Activated CD4-positive, alpha-beta T cell treated with anti-CD3 and anti-CD28 coated beads for 36 hours (primary cell): ENCODE measurements at places on chromosomes 6 and 20.

DNA sequence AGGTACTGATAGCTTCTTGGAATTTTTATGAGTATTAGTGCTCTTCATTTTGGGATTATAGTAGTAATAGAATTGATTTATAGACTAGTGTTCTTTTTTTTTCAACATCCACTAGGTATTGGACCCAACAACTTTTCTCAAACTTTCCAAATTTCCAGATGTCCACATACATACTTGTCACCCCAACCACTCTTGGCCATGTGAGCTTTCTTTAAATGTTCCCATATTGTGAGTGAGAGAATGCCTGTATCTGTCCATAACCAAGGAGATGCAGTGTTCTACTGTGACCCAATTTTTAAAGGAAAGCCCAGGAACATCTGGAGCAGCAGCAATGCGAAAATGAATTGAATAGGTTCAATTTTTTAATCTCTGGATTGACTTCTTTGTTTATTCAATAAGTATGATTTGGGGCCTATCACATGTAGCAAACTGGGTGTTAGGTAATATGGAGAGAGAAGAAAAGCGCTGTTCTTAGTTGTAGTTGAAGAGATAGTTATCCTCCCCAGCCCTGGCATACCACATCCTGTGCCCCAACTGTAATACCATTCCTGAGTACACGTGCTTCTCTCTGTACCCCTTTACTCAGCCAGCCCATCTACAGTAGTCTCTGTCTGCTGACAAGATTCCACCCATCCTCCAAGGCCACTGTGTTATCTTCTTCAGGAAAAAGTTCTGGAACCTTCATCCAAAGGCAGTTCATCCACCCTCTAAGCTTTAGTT, 116.8 kb upstream of the SUPT3H start:
- H3K4me3 ChIP-seq: no peak overlapping the region
- H3K4me1 ChIP-seq: peaks cover 52% of the 10 kb centered on the region
- H3K27ac ChIP-seq: peak overlapping the region; percentile 37

DNA sequence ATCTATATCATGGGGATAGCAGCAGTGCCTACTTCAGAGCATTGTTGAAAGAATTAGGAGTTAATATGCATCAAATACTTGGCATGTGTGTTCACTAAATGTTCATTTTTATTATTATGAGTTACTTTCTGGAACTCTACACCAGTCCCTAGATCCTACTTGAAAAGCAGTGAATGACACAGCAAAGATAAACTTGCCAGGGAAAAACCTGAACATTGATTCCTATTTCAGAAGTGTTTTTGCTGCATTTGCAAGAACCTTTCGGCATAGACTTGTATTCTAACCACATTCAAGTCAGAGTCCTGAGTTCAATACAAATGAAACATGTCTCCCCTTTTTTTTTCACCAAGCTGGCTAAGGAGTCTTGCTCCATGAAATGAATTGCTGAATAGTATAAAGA, 187.4 kb upstream of the TAB2 start:
- peaks cover 2% of the 10 kb centered on the region for H3K36me3 ChIP-seq
- DNase-seq: no peak
- no peaks in the 10 kb centered on the region for H3K27me3 ChIP-seq
- H3K4me3 ChIP-seq: no peak overlapping the region
- peak overlapping the region; percentile 12 for H3K27ac ChIP-seq

DNA sequence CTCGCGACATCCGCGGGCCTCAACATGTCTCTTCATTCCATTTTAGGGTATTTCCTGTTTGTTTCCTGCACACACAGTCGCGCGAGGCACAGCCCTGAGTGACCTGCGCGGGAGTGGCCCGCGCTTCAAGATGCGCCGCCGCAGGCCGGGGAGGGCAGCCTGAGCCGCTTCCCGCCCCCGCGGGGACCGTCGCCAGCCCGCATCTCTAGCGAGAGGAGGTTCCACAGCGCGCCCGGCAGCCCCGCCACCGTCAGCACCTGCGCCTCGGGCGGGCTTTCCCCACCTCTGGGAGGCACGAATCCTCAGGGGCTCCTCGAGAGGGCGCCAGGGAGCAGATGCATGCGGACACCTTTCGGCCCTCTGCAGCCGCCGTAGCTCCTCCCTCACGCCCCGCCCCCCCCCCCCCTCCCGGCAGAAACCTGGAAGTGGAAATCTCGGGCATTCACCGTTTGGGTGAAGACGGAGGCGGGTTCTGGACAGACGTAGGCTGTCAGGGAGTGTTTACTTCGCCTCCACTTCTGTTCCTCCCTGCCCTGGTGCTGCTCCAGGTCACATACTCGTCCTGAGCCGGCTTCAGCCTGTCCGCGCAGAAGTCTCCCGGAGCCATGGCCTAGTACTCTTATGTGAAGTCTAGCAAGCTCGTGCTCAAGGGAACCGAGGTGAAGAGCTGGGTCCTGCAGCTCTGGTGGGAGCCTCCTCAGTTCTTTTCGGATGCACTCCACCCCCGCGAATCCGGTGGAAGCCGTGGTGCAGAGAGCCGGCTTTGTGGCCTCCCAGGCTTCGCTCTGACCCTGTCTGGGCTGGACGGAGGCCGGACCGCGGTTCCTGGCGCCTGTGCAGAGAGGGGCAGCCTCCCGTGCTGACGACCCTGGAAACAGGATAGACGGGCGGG, 880.5 kb upstream of the DEFB115 start:
- peaks cover 33% of the 10 kb centered on the region for H3K4me1 ChIP-seq
- H3K4me3 ChIP-seq: peak overlapping the region; percentile 79
- H3K27me3 ChIP-seq: no peaks in the 10 kb centered on the region
- peak overlapping the region; percentile 93 for H3K27ac ChIP-seq
- peak; percentile 92 for DNase-seq

DNA sequence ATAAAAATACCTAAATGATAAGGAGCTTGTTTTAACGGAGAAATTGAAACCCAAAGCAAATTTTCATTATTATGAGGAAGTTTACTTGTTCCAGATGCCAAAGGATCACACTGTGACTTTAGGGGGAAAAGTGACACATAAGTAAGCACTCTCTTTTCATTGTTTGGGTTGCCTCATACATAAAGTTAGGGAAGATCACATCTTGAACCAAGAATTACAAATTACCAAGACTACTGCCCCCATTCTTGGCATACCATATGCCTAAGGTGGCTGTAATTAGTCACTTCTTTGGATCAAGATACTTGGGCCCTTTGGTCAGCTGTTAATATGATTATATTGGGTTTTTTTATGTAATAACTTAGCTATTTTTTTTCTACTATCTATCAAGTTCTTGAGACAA, 269.0 kb downstream of the COL12A1 start:
- no peak overlapping the region for H3K27ac ChIP-seq
- H3K4me1 ChIP-seq: no peaks in the 10 kb centered on the region
- no peaks in the 10 kb centered on the region for H3K27me3 ChIP-seq
- DNase-seq: no peak
- no peak overlapping the region for H3K4me3 ChIP-seq
- no peaks in the 10 kb centered on the region for H3K36me3 ChIP-seq

DNA sequence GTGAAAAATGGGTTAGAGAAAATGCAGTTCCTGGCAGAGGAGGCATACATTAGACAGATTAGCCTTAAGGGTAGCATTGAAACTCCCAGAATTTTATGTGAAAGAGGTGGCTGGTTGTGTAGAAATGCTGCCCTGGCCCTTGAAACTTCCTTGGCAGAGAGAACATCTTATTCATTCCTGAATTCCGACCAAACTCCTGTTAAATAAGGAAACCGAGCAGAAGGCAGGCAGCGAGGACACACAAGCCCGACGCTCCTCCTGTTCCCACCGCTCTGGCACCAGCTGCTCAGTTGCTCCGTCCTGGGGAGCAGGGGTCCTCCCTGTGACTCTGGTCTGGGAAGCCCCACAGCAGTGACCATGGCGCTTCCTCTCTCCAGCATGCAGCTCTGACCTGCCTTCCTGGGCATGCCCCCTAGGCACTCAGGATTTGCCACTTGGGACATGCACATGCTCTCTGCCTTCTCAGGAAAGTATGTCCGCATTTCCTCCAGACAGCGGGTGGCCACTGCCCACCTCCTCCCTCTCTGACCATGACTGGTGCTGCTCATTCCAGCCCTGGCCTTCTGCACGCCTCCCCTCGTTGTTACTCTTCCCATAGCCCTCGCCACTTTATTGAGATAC, 35.2 kb upstream of the CLDN20 start:
- no peaks in the 10 kb centered on the region for H3K27me3 ChIP-seq
- no peak overlapping the region for H3K27ac ChIP-seq
- peaks cover 14% of the 10 kb centered on the region for H3K4me1 ChIP-seq
- no peak overlapping the region for H3K4me3 ChIP-seq

DNA sequence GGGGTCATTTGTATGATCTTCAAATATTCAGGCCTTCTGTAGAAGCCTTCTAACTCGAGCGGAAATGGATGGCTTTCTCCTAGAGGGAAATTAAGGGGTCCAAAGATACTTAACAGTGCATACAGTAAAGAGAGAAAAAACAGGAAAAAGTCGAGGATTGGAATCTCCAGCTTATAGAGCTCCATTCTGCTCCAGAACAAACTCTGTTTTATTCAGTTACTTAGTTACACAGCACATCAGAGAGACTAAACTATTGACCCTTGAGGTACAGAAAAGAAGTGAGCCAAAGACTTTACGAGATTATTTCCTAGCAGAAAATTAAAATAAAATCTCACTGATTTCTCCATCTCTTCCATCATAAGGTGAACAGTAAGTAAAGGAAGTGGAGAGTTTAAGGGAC, 43.8 kb upstream of the DSE start:
- no peak overlapping the region for H3K4me3 ChIP-seq
- H3K36me3 ChIP-seq: no peaks in the 10 kb centered on the region
- DNase-seq: no peak
- no peaks in the 10 kb centered on the region for H3K27me3 ChIP-seq
- no peak overlapping the region for H3K27ac ChIP-seq

GRCh38 chr6:129243377-129243776, 360.4 kb downstream of the LAMA2 start:
- no peak for DNase-seq
- no peak overlapping the region for H3K4me3 ChIP-seq
- peaks cover 6% of the 10 kb centered on the region for H3K27me3 ChIP-seq
- no peak overlapping the region for H3K27ac ChIP-seq

GRCh38 chr6:12567682-12568081, 148.9 kb upstream of the PHACTR1 start:
- DNase-seq: no peak
- no peak overlapping the region for H3K4me3 ChIP-seq
- H3K27ac ChIP-seq: no peak overlapping the region

DNA sequence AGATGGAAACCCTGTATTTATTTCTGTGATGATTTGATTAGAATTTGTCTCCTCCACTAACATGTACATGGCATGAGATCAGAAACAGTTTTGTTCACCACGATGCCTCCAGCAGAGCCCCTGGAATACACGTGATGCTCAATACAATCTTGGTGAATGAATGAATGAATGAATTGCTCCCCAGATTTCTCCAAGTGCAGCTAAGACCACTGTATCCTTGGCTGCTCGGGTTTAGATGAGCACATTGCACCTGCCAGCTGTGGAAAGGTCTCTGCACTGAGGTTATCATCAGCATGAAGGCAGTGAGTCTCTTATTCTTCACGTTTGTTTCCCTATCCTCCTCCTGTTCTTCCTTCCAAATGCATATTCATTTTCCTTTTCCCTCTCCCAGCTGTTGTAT, 17.9 kb downstream of the CASS4 start:
- H3K36me3 ChIP-seq: peaks cover 4% of the 10 kb centered on the region
- peak overlapping the region; percentile 87 for H3K27ac ChIP-seq
- peaks cover 51% of the 10 kb centered on the region for H3K4me1 ChIP-seq
- DNase-seq: no peak

GRCh38 chr20:34420146-34420545, 57.1 kb downstream of the ITCH start:
- no peak overlapping the region for H3K4me3 ChIP-seq
- no peak for DNase-seq
- no peaks in the 10 kb centered on the region for H3K27me3 ChIP-seq
- peaks cover 13% of the 10 kb centered on the region for H3K4me1 ChIP-seq

DNA sequence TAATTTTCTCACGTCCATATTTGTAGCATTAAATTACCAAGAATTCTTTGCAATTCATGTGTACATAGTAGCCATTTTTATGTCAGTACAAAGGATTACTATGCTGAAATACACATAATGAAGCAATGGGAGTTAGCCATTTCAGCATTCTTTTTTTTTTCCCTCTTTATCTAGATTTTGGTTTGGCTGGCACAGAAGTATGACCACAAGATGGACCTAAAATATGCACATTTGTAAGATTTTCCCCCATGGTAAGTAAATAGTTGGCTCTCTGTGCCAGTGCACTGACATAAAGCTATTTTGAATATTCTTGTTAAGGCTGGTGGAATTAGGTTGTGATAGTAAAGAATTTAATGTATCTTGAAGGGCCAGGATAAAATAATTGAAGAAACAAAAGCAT, 486.1 kb upstream of the BTBD3 start:
- no peaks in the 10 kb centered on the region for H3K4me1 ChIP-seq
- H3K4me3 ChIP-seq: no peak overlapping the region
- no peaks in the 10 kb centered on the region for H3K36me3 ChIP-seq
- no peak for DNase-seq

DNA sequence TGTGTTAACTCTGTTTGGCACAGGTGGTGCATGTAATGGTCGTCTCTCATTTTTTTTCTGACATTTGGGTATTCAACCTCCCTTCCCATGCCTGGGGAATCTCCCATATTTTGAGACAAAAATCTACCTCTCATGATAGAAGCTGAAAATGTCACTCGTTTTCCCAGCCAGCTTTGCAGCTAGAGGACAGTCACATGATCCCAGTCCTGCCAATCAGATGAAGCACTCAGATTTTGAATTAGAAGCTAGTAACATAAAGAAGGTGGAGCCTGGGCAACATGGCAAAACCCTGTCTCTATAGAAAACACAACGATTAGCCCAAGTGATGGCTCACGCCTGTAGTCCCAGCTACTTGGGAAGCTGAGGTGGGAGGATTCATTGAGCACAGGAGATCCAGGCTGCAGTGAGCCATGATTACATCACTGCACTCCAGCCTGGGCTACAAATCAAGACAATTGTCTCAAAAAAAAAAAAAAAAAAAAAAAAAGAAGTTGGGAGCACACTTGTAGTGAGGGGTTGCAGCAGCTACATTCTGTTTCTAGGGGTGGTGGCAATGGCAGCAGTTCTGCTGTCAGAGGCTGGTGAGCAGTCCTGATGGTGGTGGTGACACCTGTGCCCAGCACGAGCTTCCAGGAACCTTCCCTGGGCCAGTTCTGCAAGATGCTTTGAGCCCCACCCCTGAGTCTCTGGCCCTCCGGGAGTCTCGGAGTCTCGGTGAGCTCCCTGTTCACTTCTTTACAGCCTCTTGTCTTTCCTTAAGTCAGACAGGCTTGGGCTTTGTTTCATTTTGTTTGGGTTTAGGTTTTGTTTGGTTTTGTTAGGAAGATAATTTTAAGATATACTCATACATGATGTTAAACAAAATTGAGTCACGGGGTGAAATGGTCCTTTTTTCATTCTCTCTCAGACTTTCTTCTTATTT, 94.1 kb upstream of the KCNG1 start:
- no peak overlapping the region for H3K27ac ChIP-seq
- H3K4me3 ChIP-seq: no peak overlapping the region
- DNase-seq: no peak
- H3K4me1 ChIP-seq: peaks cover under 1% of the 10 kb centered on the region
- H3K36me3 ChIP-seq: no peaks in the 10 kb centered on the region
